ENCODE measurements at places on chromosomes 1 and 21.

DNA sequence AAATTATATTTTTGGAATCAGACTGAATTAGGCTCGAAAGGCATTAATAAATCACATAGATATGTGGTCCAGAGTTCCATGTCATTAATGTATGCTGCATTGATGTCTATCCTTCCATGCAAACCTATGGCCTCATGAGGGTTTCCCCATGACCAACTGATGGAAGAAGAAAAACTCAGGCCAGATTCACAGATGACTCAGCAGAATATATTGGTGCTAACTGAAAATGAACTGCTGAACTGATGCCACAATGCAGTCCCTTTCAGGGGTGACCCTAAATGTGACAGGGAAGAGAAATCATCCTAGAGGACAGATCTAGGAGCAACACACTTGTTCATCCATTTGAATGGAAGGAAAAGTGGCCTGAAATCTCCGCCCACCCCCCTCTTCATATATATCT, 110.5 kb upstream of the KCND3 start:
- DNase-seq, result no peak

DNA sequence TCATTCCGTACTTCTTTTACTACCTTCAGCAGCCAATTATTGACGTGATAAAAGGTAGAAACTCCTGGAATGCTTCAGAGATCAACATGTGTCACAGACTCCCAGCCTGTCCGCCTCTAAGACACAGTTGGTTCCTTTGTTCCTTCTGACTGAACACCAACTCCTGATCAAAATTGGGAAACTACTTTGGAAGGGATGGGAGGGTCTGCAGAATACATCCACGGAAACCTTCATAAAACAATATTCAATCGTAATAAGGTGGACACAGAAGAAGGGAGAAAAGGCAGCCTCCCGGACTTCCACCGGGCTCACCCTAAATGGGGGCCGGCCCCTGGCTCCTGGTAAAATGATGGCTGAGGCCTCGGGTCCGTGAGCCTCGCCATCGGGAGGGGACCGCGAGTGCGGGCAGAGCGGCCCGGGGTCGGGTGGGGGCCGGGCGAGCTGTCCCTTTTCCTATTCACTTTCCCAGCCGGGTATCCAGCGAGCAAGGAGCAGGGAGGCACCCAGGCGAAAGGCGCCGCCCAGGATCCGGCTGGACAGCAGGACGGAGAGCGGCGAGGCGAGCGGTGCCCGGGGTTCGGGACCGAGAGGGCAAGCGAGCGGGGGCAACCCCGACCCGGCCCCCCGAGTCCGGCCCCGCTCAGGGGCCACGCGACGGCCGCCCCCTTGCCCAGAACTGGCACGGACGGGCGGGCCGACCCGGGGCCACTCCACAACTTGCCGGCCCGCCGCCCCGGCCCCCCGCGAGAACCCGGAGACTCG, 805 bp downstream of the NRIP1 start:
- no peak for DNase-seq

GRCh38 chr1:245800901-245801605, 646.3 kb downstream of the KIF26B start:
- no peak for DNase-seq

GRCh38 chr1:174131032-174131638, 28.2 kb upstream of the RABGAP1L start:
- no peak for DNase-seq

- DNase-seq, result no peak
Observed at GRCh38 chr1:56254130-56254529, 325.2 kb downstream of the PLPP3 start.

DNA sequence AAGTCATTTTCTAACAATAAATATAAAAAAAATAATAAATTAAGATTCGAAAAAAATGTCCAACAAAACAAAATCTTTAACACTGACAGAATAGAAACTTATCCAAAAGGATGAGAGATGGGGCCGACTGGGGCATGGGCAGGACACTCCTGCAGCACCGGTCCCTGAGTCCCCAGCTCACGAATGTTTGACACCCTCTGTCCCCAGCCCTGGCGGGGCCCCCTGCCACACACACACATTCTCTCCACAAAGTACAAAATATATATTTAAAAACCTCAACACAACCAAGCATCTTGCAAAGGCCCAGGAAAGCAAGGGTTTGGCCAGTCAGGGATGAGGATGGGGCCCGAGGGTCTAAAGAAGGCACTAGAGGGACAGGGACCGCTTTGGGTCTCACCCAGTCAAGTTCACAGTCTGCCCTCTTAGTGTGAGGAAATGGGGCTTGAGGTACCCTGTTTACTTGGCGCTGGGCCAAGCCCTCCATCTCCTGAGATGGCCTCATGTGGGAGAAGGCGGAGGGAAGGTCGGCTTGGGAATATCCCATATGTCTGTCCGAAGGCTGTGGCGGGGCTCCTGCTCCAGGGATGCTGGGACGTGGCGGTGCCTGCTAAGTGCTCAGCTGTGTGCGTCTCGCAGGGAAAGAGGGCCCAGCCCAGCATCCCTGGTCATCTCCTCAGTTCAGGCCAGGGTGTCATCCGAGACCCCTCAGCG, 31.3 kb downstream of the EPHA2 start:
- no peak for DNase-seq

GRCh38 chr1:56525489-56526041, 53.8 kb downstream of the PLPP3 start:
- no peak for DNase-seq

GRCh38 chr1:19799230-19800075, at the start of gene TMCO4:
Gene TMCO4 (minus strand): TSS chr1:19799916. CDS start chr1:19780758, 19,158 bp downstream.
- peak; percentile 41 for DNase-seq

GRCh38 chr1:30277911-30278310, 445.5 kb downstream of the MATN1 start:
- DNase-seq, result no peak

GRCh38 chr1:203672346-203672745, 45.7 kb downstream of the ATP2B4 start:
- DNase-seq, result peak; percentile 44

DNA sequence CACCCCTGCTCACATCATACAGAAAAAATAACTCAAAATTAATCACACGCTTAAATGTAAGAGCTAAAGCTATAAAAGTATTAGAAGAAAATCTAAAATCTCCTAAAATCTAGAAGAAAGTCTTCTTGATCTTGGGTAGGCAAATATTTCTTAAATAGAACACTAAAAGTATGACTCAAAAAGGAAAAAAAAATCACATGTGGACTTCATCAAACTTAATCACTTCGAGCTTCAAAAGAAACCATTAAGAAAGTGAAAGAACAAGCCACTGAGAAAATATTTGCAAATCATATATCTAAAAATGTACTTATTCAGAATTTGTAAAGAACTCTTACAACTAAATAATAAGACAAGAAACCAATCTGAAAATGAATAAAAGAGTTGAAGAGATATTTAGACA, 32.7 kb downstream of the LRRC52 start:
- DNase-seq, result no peak

DNA sequence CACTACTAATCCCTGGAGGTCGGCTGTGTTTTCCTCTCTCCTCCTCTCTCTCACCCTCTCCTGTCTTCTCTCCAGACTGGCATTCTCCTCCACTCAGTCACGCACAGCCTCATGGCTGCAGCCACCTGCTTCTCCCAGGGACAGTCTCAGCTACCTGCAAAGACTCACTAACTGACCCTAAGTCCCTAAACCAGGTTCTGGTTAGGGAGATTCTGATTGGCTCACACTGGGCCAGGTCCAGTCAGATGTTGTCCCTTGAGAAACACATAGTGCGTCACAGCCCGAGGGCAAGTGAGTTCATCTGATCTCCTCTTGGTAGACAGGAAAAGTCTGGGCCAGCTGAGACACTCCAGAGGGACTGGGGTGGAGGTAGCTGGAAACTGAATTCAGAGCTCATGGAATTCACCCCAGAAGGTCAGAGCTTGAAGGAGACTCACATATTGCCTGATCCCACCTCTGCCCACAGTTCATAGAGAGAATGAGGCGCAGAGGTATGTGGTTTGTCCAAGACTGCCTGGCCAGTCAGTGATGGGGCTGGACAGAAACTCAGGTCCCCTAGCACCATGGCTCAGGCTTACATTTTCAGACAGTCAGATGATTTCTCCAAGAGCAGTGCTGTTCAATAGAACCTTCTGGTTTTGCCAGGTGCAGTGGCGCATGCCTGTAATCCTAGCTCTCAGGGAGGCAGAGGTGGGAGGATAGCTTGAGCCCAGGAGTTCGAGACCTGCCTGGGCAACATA, 40.4 kb upstream of the RPL11 start:
- DNase-seq, result no peak

GRCh38 chr1:145955436-145955835, 2.4 kb downstream of the LIX1L start:
- DNase-seq, result no peak

GRCh38 chr1:145997016-145997717, 788 bp upstream of the TXNIP start:
- peak; percentile 87 for DNase-seq

DNA sequence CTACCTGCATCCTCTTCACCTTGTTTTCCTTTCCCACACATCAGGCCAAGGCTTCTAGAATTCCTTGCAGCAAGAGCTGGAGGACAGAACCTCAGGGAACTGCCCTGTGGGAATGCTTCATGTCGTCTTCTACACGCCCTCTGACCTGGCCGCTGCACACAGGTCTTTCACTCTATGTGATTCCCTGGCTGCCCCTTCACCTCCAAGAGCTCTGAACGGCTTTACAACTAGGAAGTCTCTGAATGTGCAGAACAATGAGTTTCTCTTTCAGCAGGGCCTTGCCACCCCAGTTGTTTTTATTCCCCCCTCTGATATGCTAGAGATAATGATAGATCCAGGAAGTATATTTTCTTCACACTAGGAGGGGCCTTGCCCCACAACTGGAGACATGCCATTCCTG, 142.6 kb downstream of the CLIC6 start:
- no peak for DNase-seq

- no peak for DNase-seq
Observed at GRCh38 chr1:55195521-55196233, 19.5 kb downstream of the USP24 start.

GRCh38 chr1:45493116-45493697, 2.2 kb upstream of the TESK2 start:
- peak; percentile 64 for DNase-seq

GRCh38 chr21:35674091-35674671, 386.1 kb downstream of the SETD4 start:
- DNase-seq, result no peak

DNA sequence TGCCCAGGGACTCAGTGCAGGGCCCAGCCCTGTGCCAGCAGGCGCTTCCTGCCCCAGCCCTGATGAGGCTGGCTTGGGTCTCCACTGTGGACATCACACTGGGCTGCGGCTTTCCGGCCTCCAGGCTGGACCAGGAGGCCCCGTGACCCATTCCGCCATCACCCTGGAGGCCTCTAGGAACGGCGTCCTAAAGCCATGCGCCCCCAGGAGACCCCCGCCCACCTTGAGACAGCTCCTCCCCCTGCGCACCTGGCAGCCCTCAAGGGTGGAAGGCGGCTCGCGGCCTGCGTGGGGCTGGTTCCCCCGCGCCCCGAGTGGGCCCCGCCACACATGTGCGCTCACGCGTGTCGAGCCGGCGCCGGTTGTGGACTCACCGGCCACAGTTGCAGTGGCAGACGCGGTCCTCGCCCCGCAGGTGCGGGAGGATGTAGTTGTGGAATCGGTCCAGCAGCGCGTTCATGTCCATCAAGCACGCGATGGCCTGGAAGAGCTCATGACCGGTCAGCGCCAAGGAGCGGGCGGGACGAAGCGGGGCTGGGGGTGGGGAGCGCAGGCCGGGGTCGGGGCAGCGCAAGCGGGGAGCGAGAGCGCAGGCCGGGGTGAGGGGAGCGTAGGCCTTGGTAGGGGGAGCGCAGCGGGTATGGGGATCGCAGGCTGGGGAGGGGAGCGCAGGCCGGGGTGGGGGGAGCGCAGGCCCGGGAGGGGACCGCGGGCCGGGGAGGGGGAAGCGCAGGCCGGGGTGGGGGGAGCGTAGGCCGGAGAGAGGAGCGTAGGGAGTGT, 924 bp downstream of the TMEM240 start:
- no peak for DNase-seq

DNA sequence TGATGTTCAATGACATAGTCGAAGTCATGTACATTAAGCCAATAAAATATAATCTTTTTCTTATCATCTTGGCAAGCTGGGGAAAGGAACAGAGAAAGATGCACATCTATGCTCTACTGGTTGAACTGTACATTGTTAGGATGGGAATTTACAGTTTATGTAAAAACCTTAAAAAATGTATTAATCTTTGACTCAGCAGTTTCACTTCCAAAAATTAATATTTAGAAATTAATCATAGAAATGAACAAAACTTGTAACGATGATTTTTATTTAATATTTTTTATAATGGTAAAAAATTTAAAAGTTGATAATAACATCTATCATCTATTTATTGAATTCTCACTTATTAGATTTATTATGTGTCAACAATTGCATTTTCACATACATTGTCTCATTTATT, 5.7 kb upstream of the C1orf141 start:
- no peak for DNase-seq

- DNase-seq, result no peak
Observed at GRCh38 chr1:157852476-157852875, 10.9 kb upstream of the CD5L start.

GRCh38 chr1:45644661-45645060, 20.8 kb upstream of the CCDC17 start:
- DNase-seq, result no peak

DNA sequence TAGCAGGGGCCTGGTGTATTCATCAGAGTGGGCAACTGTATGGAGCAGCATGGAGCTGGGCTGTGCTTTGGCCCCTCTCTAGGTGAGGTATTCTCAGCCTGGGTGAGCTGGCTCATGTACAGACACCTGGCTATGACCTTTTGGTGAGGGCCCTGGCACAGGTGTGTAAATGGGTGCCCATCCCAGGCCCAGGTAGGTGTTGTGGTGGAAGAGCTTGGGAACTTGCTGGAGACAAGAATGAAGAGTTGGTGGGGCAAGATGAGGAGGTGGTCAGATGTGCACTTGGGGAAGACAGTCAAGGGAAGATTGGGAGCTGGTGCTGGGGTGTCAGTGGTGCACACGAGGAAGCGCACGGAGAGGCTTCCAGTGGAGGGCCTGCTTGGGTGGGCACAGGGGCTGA, 95.5 kb downstream of the TRIM11 start:
- no peak for DNase-seq

GRCh38 chr1:155175927-155176371, 2.3 kb downstream of the TRIM46 start:
- peak; percentile 18 for DNase-seq

GRCh38 chr1:52899445-52899894, 22.1 kb downstream of the ECHDC2 start:
- DNase-seq, result no peak

GRCh38 chr21:34807881-34808568, 139.2 kb downstream of the CLIC6 start:
- peak; percentile 65 for DNase-seq
